ENCODE measurements at places on chromosomes 12 and 14. TPM values are rescaled to one million over a fixed set of nuclear protein-coding genes. Genes with fewer than 3 reads are reported as not detected.

The FBLN5 gene
- 3.8 TPM for total RNA-seq

The KLRB1 gene
- not detected for total RNA-seq

The ADAMTS20 gene
- total RNA-seq, result not detected

The TAS2R43 gene
- total RNA-seq, result 0.19 TPM

The DEGS2 gene
- total RNA-seq, result 0.28 TPM

The NCOR2 gene
- total RNA-seq, result 49.3 TPM

The GPR84 gene
- total RNA-seq, result not detected

The KRT83 gene
- not detected for total RNA-seq

The CIDEB gene
- total RNA-seq, result 1.5 TPM

The CLEC6A gene
- not detected for total RNA-seq

The SYNE3 gene
- 5.9 TPM for total RNA-seq

The CD163L1 gene
- 3.3 TPM for total RNA-seq

The OR4K14 gene
- total RNA-seq, result not detected

The RNASE3 gene
- not detected for total RNA-seq

The SLC17A8 gene
- total RNA-seq, result not detected

The HOXC9 gene
- not detected for total RNA-seq

The DDX24 gene
- 163 TPM for total RNA-seq

The LRP1 gene
- 326 TPM for total RNA-seq

The GSC gene
- total RNA-seq, result 0.85 TPM

The ENDOU gene
- total RNA-seq, result not detected

The FLRT2 gene
- total RNA-seq, result 1.7 TPM

The RASSF9 gene
- 0.85 TPM for total RNA-seq

The B3GNT4 gene
- total RNA-seq, result under 0.01 TPM

The PRH2 gene
- not detected for total RNA-seq

The HOXC11 gene
- not detected for total RNA-seq

The GUCY2C gene
- not detected for total RNA-seq

The RERG gene
- 1.1 TPM for total RNA-seq

The CPNE6 gene
- not detected for total RNA-seq

The CD69 gene
- not detected for total RNA-seq

The LRP1-AS gene
- not detected for total RNA-seq

The INHBE gene
- 0.85 TPM for total RNA-seq

The PLEKHG7 gene
- not detected for total RNA-seq

The TRMT5 gene
- 14.0 TPM for total RNA-seq

The ITGB7 gene
- 0.56 TPM for total RNA-seq

The STYK1 gene
- 2.0 TPM for total RNA-seq

The GLIPR1 gene
- 124 TPM for total RNA-seq

The SPIC gene
- total RNA-seq, result not detected

The RNF212B gene
- total RNA-seq, result not detected

The KLRC4 gene
- total RNA-seq, result not detected

All from regular cardiac myocyte (primary cell).